ENCODE measurements at places on chromosomes 7 and 10. TPM values are rescaled to one million over a fixed set of nuclear protein-coding genes. Genes with fewer than 3 reads are reported as not detected.

Gene PAPOLB
- total RNA-seq = 0.07 TPM

Gene SLC39A12
- total RNA-seq = not detected

Gene TAC1
- total RNA-seq = not detected

DNA sequence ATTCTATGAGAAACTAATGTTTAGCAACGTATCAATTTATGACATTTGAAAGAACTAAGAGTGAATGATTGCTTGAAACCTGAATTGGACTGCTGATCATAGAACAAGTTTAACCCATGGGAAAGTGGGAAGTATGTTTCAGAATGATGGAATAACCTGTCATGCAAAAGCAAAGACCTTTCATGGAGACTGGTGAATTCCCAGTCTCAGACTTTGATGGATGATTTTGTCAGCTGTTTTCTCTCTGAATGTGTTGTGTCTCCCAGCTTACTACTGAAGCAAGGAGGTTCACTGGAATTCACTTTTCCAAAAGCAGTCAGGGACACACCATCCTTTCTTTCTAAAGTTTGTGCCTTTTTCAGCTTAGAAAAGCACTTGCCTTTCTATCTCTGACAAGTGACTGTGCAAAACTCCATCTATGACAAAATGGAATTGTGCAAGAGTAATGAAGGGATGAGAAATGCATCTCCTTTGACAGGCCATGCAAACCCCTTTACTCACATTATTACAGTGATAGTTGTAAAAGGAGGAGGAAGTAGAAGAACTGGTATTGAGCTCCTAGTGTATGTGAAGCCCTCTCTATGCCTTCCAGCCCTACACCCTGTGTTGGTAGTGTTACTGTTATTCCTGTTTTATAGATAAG is 176.1 kb downstream of the PRKG1 start:
- H3K4me3 ChIP-seq = no peak overlapping the region
- no peak for DNase-seq
- no peaks in the 10 kb centered on the region for H3K27me3 ChIP-seq
- H3K4me1 ChIP-seq = peaks cover 21% of the 10 kb centered on the region
- peak overlapping the region; percentile 16 for H3K27ac ChIP-seq
- no peaks in the 10 kb centered on the region for H3K36me3 ChIP-seq

DNA sequence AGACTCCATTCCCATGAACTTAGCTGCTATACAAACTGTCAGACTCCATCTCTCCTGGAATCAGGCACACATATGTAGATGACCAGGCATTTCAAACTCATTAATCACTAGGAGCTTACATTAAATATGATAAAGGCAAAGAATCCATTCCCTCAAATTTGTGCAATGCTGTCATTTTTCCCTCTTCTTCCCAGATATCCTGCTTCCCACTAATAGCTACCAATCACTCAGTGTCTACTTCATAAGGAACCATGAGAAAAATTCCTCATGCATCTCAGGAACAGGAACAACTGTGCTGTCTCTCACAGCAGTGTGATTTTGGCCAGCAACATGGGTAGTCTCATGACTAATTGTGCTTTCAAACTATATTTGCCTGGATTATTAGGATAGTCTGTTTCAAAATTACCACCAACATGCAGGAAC is 133.9 kb downstream of the DKK1 start:
- H3K36me3 ChIP-seq = no peaks in the 10 kb centered on the region
- H3K4me1 ChIP-seq = peaks cover 16% of the 10 kb centered on the region
- H3K27me3 ChIP-seq = no peaks in the 10 kb centered on the region
- no peak for DNase-seq

DNA sequence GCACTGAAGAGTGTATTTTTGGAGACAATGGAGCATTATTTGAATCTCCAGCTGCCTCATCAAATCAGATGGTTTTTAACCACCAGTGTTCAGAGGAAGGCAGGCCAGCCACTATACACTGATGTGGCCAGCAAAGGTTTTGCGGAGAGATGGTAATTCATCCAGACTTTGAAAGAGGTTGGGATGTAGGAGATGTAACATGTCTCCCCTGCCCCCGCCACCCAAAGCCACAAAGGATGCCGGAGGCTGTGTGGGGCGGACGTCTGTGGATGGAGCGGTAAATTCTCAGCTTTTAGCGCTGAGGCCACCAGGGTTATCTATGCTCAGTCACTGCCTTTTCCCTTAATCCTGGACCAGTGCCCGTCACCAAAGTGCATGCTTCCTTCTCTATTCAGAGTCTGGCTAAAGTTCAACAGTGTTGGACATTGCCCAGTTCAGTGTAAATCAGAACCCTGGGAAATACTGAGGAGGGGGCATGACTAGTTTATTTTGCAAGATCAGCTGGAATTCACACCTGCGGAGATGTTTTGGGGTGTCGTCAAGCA is 3.7 kb upstream of the TRIP6 start:
- no peak overlapping the region for H3K4me3 ChIP-seq
- H3K27ac ChIP-seq = peak overlapping the region; percentile 4
- peaks cover 5% of the 10 kb centered on the region for H3K36me3 ChIP-seq
- no peaks in the 10 kb centered on the region for H3K27me3 ChIP-seq

DNA sequence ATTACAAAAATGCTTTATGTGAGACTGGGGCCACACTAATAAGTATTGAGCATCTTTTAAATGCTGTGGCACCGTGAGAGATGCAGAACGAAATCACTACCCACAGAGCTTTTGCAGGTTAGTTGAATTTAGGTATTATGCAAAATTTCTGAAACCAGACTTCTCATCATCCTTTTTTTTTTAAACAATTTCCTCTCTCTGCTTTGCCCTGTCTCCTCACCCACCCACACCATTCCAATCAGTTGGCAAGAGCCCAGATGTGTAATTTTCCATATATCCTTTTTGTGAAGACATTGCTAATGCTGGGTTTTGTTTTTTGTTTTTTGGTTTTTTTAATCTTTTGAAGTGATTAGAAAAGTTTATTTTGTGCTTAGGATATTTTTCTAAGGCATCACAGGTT is 1.1 kb downstream of the YAE1 start:
- H3K27ac ChIP-seq = no peak overlapping the region
- peaks cover 1% of the 10 kb centered on the region for H3K36me3 ChIP-seq
- H3K4me1 ChIP-seq = peaks cover 11% of the 10 kb centered on the region

All from endothelial cell of umbilical vein (primary cell).